ENCODE measurements at places on chromosomes 4 and X.

DNA sequence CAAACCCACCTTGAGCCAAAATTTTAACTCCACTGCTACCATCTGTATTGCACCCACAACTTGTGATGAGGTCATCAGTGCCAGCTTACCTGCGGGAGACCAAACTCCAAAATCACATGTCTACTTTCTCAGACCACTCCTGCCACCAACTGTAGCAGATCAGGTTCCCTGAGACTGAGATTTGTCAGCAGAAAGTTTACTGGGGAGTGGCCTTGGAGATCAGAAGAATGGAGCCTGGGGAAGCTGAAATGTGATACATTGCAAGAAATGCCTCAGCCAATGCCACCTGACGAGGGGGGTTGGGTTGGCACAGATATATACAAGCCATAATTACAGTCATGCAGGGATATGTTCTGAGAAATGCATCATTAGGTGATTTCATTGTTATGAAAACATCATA, 19.1 kb downstream of the HAUS3 start:
- DNase-seq = no peak

DNA sequence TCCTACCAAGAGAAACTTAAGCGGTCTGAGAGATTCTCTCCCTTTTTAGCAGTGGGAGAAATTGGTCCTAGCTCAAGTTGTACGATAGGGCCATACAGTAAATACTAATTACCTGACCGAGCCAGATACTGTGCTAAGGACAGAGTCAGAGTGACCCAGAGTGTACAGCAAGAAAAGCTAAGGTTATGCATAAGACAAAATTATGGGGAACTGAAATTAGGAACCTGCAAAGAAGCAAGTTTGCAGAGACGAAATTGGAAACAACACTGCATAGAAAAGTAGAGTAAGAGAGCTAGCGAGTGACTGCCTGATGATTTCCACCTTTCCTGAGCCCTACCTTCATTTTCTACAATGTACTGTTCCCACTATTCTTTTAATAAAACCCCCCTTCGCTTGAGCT, 278.1 kb downstream of the NKX6-1 start:
- DNase-seq = no peak

- no peak for DNase-seq
Observed at GRCh38 chr4:163191999-163192398, 25.3 kb upstream of the NAF1 start.

DNA sequence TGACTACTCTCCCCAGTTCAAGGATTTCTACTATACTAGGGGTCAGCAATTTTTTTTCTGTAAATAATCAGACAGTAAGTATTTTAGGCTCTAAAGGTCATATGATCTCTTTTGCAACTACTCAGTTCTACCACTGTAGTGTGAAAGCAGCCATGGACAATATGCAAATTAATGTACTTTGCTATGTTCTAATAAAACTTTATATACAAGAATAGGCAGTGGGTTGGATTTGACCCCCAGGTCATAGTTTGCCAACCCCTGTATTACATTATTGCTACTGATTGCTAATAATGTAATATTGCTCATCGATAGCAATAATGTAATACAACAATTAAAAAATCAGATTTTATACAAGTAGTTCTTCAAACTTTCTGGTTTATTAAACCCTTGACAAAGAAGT, 59.2 kb upstream of the GPR34 start:
- no peak for DNase-seq

DNA sequence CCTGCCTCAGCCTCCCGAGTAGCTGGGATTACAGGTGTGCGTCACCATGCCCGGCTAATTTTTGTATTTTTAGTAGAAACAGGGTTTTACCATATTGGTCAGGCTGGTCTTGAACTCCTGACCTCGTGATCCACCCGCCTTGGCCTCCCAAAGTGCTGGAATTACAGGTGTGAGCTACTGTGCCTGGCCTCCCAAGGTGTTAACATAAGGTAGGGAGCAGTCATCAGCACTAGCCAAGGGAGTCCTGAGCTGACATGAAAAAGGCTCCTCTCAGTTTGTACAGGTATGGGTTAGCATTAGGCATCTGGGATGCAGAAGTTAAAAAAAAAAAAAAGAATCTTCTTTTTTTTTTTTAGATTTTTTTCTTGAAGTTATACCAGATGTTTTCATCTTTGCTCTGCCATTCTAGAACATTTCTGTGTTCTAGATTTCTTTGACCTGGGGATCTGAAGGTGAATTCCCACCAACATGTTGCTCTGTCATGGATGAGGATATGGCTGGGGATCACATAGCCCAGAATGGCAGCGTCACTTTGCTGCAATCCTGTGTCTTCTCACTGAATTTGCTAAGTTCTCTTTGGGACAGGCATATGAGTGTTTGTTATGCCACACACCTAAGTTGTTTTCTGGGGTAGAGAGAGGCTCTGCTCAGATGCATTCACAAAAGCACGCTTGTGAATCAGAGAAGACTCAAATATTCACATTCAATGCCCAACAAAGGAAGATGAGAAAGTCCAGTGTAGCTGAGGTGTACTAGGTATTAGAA, 24.4 kb upstream of the PLA2G12A start:
- DNase-seq = no peak

GRCh38 chr4:88818631-88819470, 121.2 kb upstream of the NAP1L5 start:
- DNase-seq = no peak

DNA sequence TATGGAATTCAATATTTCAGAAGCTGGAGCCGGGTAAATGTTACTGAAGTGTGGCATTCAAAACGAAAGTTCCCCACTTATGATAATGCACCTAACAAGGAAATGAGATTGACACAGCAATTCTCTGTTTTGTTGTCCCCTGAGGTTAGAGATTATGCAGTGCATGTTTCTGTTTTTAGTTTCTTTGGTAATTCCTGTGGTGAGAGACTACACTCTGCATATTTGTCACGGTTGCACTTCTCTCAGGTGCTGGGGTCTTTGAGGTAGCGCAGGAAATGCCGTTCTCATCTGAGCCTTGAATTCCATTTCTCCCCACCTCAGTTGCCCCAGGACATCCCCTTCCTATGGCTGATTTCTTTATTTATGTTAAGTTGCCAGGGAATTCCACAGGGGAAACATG, 15.3 kb upstream of the BEND4 start:
- no peak for DNase-seq

DNA sequence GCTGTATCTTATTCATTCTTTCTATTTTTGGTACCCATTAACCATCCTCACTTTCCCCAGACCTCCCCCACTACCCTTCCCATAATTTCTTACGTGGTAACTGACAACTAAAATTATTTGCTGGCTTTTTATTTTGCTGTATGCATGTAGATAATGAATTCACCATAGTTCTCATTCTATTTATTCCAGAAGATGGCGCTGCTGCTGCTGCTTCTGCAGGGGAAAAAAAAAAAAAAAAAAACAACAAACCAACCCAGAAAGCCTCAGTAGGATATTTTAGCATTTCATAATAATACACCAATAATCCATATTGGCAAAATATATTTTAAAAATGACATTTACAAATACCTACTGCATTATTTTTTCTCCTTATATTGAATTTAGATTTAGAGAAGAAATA, 416.6 kb upstream of the MAGEB18 start:
- no peak for DNase-seq

DNA sequence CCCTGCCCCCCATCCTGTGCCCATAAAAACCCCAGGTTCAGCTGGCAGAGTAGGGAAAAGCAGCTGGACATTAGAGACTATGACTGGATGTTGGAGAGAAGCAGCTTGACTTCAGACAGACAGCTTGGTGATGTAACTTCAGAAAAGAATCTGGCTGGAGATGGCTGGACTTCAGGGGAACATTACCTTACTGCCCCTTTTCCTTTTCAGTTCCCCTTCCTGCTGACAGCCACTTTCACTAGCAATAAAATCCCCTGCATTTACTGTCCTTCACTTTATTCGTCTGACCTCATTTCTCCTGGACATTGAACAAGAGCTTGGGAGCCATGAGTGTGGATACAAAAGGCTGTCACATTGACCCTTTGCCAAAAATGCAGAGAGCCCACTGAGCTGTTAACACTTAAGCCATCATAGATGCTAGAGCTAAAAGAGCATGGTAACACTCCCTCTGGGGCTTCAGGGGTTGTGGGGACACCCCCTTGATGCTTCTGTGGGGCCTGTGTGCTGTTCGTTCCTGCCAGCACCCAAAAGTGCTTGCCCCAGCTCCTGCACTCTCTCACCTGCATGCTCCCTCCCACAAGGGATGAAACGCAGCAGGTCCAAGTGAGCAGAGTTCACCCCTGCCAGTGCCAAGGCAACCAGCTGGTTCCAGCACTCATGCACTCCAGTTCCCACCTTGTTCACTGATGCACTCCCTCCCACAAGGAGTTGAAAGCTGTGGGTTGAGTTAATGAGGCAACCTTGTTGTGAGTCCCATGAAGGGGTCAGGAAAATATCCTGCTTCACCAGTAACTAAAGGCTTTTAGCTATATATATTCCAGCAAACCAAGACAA, 263.8 kb upstream of the NDST3 start:
- no peak for DNase-seq

- DNase-seq = no peak
Observed at GRCh38 chr4:104516884-104517283, 22.2 kb upstream of the CXXC4 start.

- DNase-seq = no peak
Observed at GRCh38 chr4:677431-678293, 3.3 kb downstream of the MYL5 start.

GRCh38 chrX:24232796-24233195, 81.1 kb downstream of the SUPT20HL2 start:
- no peak for DNase-seq

DNA sequence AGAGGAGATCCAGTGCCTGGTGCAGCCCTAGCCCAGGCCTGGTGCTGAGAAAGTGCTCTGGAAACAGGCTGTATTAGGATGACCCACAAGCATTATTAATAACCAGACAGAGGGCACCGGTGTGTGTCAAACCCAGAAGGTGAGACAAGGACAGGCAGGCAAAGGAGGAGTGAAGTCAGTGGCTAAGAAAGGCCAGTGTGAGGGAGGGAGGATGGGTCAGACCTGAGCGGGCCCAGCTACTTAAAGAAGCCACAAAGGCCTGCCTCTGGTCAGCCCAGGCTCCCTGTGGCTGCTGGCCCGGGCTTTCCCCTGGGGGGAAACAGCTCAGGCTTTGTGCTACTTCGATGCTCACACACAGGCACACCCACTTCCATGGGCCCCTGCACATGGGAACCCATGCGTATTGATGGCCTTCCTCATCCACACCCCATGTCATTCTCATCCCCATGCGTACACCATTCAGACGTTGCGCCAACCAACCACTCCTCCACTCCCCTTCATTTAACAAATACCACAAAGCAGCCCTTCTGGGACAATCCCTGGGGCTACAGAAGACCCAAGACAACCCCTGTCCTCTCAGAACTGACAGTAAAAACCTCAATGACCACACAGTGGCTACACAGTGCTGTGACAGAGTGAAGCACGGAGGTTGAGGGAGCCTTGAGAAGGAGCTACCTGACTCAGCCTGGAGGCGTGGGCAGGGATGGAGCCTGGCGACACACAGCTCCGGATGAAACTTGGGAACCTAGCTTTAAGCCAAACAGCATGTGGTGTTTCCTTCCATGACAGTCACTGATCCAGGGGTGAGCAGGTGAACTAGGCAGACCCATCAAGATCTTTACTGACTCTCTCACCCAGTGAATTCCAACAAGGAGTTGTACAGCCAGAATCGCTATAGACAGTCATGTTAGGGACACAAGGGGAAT, 24.9 kb upstream of the MTM1 start:
- no peak for DNase-seq

DNA sequence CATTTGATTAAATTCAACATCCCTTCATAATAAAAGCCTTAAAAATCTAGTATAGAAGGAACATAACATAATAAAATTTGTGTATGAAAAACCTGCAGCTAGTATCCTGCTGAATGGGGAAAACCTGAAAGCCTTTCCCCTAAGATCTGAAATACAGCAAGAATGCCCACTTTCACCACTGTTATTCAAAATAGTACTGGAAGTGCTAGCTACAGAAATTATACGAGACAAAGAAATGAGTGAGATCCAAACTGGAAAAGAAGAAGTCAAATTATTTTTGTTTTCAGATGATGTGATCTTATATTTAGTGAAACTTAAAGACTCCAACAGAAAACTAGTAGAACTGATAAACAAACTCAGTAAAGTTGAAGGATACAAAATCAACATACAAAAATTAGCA, 152.9 kb downstream of the RTL3 start:
- DNase-seq = no peak

DNA sequence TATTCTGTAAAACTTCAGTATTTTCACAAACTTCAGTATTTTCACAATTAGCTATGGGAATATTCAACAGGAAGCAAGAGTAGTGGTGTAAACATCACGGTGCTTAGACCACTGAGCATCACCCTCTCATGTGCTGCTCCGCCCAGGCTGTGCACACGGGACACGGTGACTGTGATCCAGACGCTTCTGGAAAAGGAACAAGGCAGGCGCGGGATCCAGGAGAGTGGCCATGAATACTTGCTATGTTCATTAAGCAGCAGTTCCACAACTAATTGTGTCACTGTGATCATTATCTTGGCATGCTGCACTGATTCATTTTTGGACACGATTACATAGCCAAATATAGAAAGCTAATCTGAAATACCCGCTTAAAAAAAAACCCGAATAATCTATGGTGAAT, 19.6 kb upstream of the FAT1 start:
- DNase-seq = no peak

GRCh38 chrX:37441377-37441776, 92.2 kb downstream of the PRRG1 start:
- no peak for DNase-seq

DNA sequence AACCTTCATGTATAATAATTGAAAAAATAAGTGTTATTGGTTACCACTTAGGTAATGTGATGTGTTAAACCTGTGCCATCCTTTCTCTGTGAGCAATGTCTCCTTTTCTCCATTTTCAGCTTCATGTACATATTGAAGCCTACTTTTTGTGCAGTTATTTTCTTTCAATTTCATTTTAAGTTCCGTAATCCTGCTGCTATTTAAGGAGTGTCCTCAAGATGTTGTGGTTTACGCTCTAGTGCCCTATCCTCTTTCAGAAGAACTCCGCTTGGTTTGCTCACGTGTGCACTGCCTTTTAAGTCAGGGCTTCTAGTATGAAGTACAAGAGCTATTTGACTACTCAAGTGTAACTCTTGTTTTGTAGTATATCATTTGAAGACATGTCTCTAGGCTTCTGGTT, 2253.2 kb upstream of the TENM3 start:
- DNase-seq = no peak

DNA sequence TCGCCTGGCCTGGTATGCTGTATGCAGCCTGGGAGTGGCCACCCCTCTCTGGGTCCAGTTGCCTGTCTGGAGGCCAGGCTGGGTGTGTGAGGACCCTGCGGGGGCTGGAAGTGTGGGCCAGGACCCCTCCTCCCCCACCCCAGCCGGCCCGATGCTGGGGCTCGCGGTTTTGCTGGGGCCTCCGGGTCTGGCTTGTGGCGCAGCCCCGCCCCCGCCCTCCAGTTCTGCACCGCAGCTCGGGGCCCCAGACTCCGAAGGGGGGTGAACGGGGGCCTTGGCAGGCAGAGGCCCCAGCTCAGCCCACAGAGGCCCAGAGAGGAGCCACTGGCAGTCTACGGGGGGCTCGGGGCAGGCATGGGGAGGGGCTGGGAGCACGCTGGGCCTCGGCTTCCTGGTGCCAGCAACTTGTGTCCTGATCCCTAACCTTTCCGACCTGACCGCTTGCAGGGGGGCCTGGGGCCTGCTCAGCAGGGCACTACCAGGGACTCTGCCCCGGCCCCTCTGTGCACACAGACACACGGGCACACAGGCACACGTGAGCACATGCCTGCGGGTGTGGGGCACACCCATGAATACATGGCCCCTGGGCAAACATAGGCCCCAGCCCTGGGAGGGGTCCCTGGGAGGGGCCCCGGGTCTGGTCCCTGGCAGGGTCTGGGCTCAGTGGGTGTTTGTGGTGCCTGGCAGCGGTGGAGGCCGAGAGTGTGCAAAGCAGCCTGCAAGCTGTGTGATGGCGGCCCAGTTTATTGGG, 21.4 kb upstream of the FGFR3 start:
- DNase-seq = no peak

- DNase-seq = no peak
Observed at GRCh38 chr4:165894159-165894558, 21.1 kb downstream of the TLL1 start.
